ENCODE measurements at places on chromosomes 13 and 19.

- no peak for DNase-seq
Measured at GRCh38 chr13:37277435-37278144, 172.1 kb upstream of the CSNK1A1L start.

DNA sequence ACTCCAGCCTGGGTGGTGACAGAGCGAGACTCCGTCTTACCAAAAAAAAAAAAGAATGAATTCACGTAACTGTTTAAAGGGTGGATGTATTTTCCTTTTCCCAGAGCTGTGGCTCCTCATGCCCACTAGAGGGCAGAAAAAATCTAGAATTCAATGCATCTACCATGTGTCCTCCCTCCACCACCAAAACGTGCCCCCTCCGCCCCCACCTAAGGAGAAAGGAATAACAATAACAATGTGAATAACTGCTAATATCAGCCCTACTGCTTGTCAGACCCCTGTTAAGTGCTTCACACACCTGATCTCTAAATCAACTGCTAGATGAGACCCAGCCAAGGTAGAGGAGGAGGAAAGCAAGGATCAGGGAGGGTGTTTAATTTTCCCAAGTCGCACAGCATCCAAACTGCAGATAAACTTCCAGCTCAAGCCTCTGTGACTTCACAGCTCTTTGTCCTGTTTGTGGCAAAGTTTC lies 20.2 kb upstream of the PNMA8B start:
- no peak for DNase-seq

- no peak for DNase-seq
Measured at GRCh38 chr19:10450191-10450852, 30.0 kb downstream of the PDE4A start.

DNA sequence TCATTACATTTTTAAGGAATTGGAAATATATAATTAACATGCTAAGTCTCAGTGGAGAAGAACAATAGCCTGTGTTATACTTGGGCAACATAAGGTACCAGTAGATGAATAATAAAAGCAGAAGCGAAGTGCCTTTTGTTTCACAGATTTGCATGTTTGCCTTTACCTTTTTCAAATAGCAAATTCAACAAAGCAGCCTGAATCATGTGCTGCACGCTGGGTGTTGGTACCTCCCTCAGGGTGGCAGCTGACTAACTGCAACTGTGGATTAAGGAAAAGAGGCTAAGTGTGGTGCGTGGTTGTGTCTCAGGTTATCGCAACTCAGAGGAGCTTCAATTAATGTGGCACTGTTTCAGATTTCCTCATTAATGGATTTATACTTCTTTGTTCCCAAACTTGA lies 189.0 kb downstream of the LMO7 start:
- DNase-seq: no peak

GRCh38 chr13:48181482-48182145 lies 51.4 kb upstream of the ITM2B start:
- DNase-seq: no peak

GRCh38 chr13:94704377-94705080 lies 7.8 kb downstream of the SOX21 start:
- no peak for DNase-seq

DNA sequence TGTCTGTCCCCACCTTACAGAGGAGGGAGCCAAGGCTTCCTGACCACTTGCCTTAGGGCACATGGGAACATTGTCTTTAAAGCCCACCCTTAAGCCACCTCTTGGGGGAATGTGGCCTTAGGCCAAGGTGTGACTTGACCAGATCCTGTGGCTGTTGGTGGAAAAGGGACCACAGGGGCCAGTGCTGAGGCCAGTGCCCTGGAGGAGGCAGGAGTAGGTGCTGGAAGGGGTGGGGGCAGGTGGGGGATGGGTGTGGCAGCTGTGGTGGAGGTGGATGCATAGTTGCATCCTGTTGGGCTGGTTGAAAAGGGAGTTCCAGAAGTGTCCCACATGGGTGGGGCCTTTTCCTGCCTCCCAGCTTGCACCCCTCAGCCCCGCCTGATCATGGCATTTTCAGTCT lies 44.8 kb downstream of the DNM2 start:
- DNase-seq: no peak

DNA sequence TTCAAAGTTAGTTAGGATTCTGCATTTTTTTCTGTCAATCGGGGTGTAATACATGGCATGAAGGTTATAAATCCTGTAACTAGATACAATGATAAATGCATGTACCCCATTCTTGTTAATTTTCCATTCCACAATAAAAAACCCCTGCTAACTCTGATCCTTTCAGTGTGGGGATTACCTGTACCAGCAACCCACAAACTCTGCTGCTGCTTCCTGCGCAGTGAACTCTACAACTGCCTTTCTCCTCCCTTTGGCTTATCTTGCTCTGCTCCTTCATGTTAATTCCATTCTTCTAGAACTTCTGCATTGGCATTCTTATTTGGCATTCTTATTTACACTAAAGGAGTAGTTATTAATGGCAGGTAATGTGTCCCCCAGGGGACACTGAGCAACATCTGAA lies 273.1 kb downstream of the KLF12 start:
- DNase-seq: no peak

GRCh38 chr19:38691938-38692457 lies 44.5 kb downstream of the ACTN4 start:
- DNase-seq: no peak

- no peak for DNase-seq
Measured at GRCh38 chr13:53953183-53953582, 924.6 kb downstream of the OLFM4 start.

DNA sequence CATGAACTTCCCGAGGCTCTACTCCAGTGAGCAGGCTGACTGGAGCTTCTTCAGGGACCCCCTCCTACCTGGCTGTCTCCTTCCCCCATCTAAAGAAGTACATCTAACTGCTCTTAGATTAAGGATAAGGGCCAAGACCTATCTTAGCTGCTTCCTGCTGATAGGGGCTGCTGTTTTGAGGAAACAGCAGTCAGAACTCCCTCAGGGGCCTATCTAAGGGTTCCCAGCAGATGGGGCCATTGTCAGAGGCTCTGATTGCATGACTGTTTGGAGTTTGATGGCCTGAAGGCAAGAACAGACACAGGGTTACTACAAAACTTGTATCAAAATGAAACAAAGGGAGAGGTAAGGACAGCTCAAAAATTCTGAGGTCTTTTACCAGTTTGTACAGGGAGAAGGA lies 2636.9 kb upstream of the PCDH20 start:
- DNase-seq: no peak

DNA sequence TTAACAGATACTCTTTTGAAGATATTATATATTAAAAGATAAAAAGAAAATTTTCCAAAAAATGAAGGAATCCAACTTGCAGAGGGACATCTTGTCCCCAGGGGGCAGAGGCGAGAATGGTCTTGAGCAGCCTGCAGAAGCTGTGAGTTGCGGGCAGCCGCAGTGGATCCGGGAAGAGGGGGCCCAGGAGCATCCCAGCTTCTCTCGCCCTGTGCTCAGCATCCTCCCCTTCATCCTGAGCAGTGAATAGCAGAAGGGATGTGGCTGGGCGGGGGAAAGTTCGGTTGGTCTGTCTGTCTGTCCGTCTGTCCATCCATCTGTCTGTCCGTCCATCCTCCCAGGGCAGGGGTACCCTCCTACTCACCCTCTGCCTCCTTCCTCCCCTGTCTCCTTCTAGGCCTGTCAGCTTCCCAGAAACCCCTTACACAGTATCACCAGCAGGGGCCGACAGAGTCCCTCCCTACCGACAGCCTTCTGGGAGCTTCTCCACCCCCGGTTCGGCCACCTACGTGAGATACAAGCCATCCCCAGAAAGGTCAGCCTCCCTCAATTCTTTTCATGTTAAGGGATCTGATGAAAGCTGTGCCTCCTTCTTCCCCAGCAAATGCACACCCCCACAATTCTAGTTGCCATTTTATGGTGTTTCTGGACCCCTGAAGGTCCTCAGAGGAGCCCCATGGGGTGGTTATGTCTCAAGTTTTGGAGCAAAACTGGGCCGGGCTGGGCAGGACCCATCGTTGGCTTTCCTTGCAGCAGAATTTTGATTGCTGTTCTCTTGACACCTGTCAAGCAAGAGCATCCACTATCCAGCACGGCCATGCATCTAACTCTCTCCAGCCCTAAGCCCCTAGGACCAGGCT lies 81.6 kb downstream of the DPF1 start:
- peak; percentile 72 for DNase-seq

GRCh38 chr13:24671386-24672113 lies 8.7 kb upstream of the ATP12A start:
- peak; percentile 32 for DNase-seq

GRCh38 chr13:63139277-63139676 lies 1723.6 kb upstream of the PCDH20 start:
- no peak for DNase-seq

DNA sequence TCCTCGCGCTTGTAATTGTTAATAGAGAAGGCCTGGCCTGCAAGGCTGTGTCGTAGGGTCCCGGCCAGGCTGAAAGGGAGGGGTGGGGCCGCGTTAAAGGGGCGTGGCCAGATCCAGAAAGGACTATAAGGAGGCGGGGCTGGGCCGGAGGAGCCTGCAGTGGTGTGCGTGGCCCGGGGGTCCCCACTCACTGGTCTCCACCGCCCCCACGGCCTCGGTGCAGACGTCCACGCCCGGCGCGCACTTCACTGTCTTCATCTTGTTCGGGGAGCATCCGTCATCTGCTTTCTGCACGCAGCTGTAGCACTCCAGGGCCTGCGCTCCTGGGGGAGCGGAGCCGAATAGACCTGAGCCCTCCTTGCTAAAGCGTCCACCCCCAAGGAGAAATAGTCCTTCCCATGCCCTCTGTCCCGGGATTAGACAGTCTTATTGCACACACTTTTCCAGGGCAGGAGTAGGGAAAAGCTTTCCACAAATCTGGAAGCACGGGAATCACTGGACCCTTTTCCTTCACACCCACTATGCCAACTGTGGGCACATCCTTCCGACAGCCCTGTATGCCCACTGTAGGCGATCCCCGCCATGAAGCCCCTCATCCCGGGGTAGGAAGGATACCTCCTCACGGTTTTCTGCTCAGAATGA lies 1.2 kb downstream of the LYPD3 start:
- DNase-seq: peak; percentile 63

- no peak for DNase-seq
Measured at GRCh38 chr13:77040835-77041234, 13.9 kb upstream of the FBXL3 start.

GRCh38 chr13:109647699-109648098 lies 138.7 kb downstream of the IRS2 start:
- no peak for DNase-seq

DNA sequence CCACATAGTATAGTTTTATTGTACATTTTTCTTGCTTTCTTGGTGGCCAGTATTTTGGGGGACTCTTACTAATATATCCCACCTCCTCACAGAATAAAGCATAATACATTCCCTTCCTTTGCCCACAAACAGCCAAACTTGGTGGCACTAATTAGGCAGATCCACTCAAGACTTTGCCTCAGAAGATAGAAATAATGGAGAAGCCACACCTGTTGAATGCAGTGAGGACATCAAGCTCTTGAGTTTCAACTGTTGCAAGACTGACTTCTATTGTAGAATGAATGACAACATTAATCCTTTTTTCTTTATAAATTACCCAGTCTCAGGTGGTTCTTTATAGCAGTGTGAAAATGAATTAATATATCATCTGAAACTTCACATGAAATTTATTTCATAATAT lies 1183.6 kb upstream of the ATXN8OS start:
- no peak for DNase-seq

GRCh38 chr19:42494321-42494720 lies 34.0 kb downstream of the CEACAM1 start:
- DNase-seq: no peak

GRCh38 chr19:30094756-30095140 lies 152.7 kb downstream of the URI1 start:
- DNase-seq: no peak

GRCh38 chr13:51879133-51879532 lies 17.4 kb downstream of the CCDC70 start:
- DNase-seq: no peak

DNA sequence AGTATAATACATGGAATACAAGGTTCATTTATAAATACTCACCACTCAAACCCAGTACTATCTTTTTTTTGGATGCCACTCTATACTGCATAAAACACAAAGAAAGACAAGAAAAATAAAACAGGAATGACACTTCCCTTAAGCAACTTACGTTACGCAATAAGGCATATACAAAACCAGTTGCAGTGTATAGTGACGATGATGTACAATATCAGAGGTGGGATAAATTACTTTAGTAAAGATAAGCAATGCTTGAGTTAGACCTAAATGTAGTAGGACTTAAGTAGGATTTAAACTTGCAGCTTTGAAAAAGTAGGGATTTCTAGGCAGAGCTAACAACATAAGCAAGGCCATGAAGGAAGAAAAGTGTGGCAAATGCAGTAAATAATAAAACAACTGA lies 374.9 kb downstream of the SPRY2 start:
- DNase-seq: no peak

DNA sequence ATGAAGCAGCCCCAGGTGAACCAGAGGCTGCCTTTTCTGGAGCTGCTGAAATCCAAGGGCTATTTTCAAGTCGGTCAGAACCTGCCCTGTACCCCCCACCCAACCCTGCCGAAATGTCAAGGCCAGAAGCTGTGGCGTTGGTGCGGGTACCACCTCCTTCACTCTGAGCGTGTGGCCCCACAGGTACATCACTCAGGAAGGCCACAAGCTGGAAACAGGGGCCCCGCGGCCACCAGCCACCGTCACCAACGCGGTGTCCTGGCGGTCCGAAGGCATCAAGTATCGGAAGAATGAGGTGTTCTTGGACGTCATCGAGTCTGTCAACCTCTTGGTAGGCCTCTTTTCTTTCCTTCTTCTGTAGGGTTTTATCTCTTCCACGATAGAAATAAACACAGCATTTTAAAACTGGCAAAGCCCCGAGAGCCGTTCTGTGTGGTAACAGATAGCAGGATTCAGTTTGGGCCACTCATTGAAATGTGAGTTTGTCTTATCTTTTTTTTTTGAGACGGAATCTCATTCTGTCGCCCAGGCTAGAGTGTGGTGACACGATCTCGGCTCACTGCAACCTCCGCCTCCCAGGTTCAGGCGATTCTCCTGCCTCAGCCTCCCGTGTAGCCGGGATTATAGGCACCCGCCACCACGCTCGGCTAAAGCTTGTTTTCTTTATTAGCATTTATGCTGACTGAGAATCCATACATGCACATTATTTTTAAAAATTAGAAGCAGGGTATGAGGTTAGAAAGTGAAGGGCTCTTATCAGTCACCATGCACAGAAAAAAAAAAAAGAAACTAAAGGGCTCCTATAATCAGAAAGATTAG lies 11.3 kb downstream of the AP1M1 start:
- no peak for DNase-seq

DNA sequence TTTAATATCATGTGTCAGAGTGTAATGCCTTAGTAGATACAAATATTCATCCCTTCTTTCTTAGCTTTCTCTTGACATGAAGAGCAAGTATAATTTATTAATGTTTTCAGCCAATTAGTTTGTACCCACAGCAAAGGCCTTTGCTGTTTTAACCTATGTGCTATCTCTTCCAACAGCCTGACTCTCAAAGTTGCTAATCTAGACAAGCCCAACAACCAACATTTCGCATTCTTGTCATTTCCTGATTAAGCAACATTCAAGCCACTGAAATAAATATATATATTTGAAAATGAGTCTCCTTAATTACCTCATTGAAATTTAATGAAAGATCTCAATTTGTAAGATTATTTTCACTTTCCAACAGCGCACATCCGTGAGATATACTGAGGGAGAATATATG lies 18.5 kb downstream of the EPSTI1 start:
- no peak for DNase-seq

- DNase-seq: no peak
Measured at GRCh38 chr13:50191004-50191403, 175.8 kb downstream of the KCNRG start.

- DNase-seq: peak; percentile 91
Measured at GRCh38 chr19:29505097-29505824, 20.5 kb upstream of the VSTM2B start.

- DNase-seq: no peak
Measured at GRCh38 chr13:30647824-30648521, 30.3 kb downstream of the USPL1 start.

- peak; percentile 51 for DNase-seq
Measured at GRCh38 chr19:45769821-45770191, 754 bp upstream of the SIX5 start.

All from hippocampal formation (tissue), 2 donors.